NCI-H524 (cell line): ENCODE measurements at places on chromosomes 5 and 9.

DNA sequence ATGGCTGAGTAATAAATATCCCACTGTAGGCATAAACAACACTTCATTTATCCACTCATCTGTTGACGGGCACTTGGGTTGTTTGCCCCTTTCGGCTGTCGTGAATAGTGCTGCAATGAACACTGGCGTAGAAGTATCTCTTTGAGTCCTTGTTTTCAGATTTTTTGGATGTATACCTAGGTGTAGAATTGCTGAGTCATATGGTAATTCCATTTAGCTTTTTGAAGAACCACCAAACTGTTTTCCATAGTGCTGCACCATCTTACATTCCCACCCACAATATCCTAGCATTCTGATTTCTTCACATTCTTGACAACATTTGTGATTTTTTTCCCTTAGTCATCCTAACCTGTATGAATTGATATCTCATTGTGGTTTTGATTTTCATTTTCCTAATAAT is 109.0 kb downstream of the NXNL2 start:
- no peak for DNase-seq

DNA sequence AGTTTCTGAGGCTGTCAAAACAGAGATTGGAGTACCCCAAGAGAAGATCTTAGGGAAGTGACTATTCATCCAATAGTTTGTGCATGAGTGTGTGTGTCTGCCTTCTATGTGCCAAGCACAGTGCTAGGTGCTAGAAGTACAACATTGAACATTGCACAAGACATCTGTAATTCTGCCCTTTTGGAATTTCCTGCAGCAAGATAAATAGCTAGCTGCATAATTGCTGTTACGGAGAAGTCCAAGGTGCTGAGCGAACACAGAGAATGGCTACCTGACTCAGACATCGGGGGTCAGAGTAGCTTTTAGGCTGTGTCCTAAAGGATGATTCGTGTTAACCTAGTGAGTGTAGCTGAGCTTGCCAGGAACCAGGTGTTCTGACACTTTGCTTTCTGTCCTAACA is 44.8 kb downstream of the PAPPA start:
- DNase-seq = no peak

GRCh38 chr9:132439153-132439552 is 29.1 kb downstream of the CFAP77 start:
- DNase-seq = no peak

DNA sequence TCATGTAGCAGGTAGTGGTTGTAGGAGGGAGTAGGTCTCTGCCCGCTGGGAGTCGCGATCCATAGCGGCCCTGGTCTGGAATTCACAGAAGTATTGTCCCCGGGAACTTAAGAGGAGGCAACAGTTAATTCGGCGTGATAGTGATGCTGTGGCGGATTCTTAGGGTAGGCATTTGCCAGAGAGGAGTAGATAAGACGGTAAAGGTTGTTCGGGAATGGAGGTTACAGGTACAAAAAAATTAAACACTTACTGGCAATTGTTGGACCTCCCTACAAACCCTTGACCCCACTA is 679 bp downstream of the SMC5 start:
- DNase-seq = no peak

DNA sequence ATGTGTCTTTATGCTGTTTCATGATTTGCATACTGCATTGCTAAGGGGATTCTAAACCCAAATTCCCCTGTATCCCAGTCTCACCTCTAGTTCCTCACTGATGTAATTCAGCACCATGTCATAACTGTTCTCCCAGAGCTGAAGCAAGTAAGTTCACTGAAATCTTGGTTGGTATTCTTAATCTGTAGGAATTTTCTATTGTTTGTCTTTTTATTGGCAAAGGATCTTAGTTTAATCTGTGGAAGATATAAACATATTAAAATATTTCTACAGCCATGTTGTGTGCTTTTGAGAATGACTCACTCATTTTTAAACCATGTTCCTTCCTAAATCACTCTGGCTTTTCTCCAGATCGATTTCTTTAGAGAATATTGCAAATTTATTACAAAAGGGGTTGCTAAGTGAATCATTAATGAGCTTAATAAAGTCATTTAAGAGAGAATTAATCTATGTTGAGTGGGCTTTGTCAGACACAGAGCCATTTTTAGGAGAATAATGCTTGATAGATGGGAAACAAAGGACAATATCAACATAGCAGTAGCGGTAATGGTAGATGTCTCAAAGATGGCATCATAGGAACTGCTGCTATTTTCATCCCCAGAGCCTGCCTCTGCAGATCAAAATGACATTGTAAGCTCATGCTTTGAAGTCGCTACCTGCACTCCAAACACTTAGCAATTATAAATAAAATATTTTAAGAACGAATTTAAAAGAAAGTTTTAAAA is 110.0 kb downstream of the ENC1 start:
- DNase-seq = no peak
